ENCODE measurements at places on chromosomes 3 and 15. TPM values are rescaled to one million over a fixed set of nuclear protein-coding genes. Genes with fewer than 3 reads are reported as not detected.

The SPINT1 gene
- 86.5 TPM for total RNA-seq

GRCh38 chr3:46593274-46593862 is 19.0 kb upstream of the FAM240A start:
- DNase-seq = no peak

GRCh38 chr15:82966671-82967071 is 14.2 kb upstream of the HOMER2 start:
- DNase-seq = no peak

DNA sequence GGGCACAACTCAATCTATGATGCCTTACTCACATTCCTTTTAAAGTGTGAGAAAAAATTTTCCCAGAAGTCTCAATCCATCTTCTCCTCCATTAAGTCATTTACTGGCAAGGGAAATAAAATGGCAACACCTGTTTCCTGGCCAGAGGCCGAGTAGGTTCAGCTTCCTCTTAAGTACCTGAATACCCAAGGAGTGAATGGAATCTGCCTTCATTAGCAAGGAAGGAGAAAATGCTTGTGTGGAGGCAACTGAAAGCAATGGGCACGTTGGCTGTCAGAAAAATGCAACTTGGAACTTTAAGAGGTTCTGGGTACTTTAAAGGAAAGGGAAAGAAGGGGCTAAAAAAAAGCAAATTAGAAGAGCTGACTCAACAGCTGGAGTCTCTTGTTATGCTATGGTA is 423.6 kb upstream of the ARL6 start:
- DNase-seq = no peak

All from breast epithelium (tissue), 4 donors.